Regular cardiac myocyte (primary cell): ENCODE measurements at places on chromosomes 11 and 22. TPM values are rescaled to one million over a fixed set of nuclear protein-coding genes. Genes with fewer than 3 reads are reported as not detected.

LIF gene
- 79.2 and 97.8 TPM in 2 replicates for total RNA-seq

SCN2B gene
- total RNA-seq = not detected in 2 replicates

PNPLA5 gene
- total RNA-seq = under 0.01 TPM in 1 of 2 replicates, not detected in the other

PRODH gene
- not detected in 2 replicates for total RNA-seq

IFT27 gene
- total RNA-seq = 19.6 and 19.7 TPM in 2 replicates

TSG101 gene
- 55.2 and 81.5 TPM in 2 replicates for total RNA-seq
